ENCODE measurements at places on chromosomes 2 and 18.

- DNase-seq = no peak
Observed at GRCh38 chr2:132750606-132751005, 80.6 kb upstream of the LYPD1 start.

DNA sequence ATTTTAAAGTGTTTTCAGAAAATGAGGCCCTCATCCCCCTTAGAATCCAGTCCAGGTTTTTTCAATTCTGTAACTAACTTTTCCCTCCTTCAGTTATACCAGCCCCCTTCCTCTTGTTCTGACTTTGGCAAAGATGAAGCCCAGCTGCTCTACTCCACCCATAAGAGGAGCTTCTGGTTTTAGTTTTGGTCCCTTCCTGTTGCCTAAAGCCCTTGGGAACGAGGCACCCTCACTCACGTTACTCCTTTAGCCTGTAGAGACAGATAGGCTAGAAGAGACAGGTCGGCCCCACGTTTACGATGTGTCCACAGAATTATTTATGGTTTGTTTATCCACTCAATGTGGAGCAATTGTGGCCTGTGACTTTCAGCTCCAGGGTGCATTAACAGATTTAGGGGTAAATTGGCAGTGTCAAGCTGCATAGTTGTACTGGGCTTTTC, 454.2 kb upstream of the TNP1 start:
- no peak for DNase-seq

DNA sequence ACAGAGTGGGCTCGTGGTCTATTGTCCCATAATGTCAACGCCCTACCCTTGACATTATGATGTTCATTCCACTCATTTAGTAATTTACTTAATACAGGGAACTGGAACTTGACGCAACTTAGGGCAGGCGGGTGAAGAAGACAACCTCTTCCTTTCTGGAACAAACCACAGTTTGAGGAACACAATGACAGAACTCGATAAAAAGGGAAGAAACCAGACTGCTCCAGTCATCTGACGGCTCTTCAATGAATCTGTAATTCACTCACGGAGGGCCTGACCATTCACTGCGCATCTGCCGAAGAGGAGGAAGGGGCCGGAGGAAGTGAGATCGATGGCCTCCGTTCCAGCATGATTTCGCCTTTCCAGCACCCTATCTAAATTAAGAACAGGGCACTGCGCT, 83.2 kb downstream of the BCL2 start:
- no peak for DNase-seq

DNA sequence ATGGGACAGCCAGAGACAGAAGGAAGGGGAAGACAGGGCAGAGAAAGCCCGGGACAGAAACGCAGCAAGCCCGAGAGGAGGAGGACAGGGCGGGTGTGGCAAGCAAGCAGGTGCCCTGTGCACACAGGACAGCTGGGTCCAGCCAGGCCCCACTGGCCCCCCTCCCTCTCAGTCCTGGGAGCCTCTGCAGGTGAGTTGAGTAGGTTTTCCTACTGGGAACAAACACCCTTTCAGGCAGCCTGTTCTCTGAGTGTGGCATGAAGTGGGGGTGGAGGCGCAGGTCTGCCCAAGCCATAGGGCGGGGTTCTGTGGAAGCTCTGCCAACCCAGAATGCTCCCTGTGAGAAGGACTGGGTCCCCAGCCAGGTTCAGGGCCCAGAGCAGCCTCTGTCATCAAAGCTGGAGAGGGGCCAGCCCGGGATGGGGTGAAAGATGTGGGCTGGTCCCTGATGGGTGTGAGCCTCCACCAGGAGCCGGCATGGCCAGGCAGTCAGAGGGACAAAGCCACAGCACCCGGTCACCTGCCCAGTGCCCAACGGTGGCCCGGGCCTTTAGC, 129.4 kb downstream of the TFCP2L1 start:
- no peak for DNase-seq

DNA sequence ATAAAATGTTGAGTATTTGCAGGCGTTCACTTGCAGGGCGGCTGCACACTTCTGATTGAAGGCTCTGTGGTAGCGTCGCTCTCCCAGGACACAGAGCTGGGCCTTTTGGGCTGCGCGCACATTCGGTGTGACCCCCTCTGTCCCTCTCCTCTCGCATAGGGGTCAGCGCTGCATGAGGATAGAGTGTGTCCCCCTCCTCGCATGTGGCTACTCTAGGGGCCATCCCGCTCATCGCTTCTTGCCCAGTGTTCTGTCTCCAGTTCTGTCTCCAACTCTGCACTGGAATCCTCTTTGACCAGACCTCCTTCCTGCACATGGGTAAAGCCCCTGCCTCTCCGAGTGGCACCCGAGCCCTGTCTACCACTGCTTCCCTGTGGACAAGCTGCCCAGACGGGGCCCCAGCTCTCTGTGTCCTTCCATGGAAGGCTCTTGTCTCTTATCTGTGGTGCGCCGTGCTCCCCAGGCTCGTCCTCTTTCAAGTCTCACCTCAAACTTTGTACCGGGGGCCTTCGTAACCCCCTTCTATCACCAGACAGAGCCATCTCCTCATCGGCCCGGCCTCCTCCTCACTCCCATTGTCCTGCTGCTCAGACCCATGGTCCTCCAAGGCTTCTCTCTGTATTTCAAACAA, 278.0 kb upstream of the HDAC4 start:
- no peak for DNase-seq

Measured in T-helper 17 cell (primary cell).